ENCODE measurements at places on chromosomes 6 and 20. TPM values are rescaled to one million over a fixed set of nuclear protein-coding genes. Genes with fewer than 3 reads are reported as not detected.

The C6orf15 gene
- total RNA-seq: not detected

The RNASET2 gene
- 107 TPM for total RNA-seq

The IL22RA2 gene
- not detected for total RNA-seq

The EEF1A2 gene
- 2.6 TPM for total RNA-seq

The ZBTB22 gene
- 16.5 TPM for total RNA-seq

The DEF6 gene
- total RNA-seq: 201 TPM

The CASS4 gene
- total RNA-seq: 13.2 TPM

The OSER1 gene
- 31.4 TPM for total RNA-seq

The HSPA12B gene
- not detected for total RNA-seq

The GNAS-AS1 gene
- total RNA-seq: 1.0 TPM

The PGBD1 gene
- total RNA-seq: 1.8 TPM

The TCP11 gene
- not detected for total RNA-seq

The HLA-DOA gene
- 4.1 TPM for total RNA-seq

The POM121L2 gene
- not detected for total RNA-seq

The TRIM31 gene
- not detected for total RNA-seq

The NR2E1 gene
- total RNA-seq: not detected

The BHLHE23 gene
- total RNA-seq: not detected

The OPRM1 gene
- total RNA-seq: not detected

The FAM217A gene
- total RNA-seq: not detected

The CFAP206 gene
- not detected for total RNA-seq

The GRM4 gene
- not detected for total RNA-seq

The PRL gene
- not detected for total RNA-seq

The DNAAF9 gene
- 3.9 TPM for total RNA-seq

The NFATC2 gene
- total RNA-seq: 56.9 TPM

The PLG gene
- total RNA-seq: 0.30 TPM

Data from activated CD4-positive, alpha-beta memory T cell treated with anti-CD3 and anti-CD28 coated beads, Interleukin-2, amount 10 ng/mL, durations not matched to agents 7 days and 5 days (primary cell).